Naive thymus-derived CD8-positive, alpha-beta T cell (primary cell): ENCODE measurements at places on chromosomes 12 and 14.
A peak's percentile ranks its signal among the peaks of the same experiment; 100 is the strongest.

- no peak for DNase-seq
These were observed 8.4 kb upstream of the GLIPR1 start for GRCh38 chr12:75471902-75472890.

DNA sequence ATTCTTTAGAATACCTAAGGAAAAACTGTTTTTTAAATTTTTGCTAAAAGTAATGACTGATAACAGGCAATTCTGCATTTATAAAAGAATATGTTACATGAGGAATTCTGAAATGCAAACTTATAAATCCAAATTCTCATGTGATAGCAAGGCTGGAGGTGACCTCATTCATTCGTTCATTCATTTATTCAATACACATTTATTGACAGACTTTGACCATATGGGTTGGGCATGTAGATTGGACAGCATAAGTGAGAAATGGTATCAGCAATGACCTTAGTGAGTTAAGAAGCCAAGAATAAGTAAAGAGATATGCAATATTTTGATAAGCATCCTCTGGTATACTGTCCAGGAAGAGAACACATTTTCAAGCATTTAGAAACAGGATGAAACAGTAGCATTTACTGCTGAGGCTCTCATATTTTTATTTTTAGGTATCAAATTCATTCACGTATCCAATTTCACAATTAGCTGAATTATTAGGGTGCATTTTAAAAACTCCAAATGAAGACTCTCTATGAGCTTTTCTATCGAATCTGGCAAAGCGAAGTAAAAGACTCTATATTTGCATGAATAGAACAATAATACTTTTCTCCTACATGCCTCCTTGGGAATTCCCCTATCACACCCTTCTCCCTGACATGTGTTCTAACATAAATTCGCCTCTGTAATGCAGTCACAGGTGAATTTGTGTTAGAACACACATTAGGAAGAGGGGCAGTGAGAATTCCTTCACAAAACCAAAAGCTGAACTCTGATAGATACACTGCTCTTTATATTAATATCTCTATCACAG is 49.9 kb downstream of the PEBP1 start:
- no peak for DNase-seq

DNA sequence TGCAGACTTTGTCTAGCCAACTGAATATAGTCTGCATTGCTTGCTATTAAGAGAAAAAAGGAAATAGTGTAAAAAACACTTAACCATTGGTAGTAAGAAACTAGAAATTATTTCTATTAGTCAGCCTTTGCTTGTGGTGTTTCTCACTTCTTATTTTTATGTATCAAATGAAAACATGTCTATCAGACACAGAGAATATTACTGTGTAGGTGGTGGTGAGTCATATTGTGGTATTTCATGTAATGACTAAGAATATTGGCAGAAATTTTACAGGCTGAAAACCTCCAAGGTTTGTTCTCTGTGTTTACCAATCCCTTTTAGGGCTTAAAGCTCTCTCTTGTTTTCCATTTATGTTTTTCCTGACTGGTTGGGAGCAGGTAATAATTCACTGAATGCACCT is 87.2 kb downstream of the DAAM1 start:
- no peak for DNase-seq

DNA sequence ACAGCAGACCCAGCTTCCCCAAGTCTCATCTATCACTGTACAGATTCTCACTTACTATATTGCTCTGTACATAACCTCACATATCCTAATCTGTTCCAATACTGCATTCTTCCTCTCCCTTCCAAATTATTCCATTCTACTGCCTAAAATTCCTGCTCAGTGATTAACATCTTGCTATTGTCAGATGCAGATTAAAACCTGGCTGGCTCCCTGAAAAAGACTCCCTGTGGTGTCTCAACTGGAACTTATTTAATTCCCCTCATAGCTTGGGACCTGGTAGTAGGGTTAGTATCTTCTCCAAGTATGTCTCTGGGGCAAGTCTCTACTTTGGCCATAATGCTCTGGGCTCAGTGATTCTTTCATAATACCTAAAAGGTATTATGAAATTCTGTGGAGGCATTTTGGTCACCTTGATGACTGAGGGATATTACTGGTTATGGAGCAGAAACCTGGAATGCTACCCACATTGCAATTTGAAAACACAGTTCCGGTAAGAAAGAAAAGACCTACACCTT is 55.8 kb downstream of the PAWR start:
- no peak for DNase-seq

DNA sequence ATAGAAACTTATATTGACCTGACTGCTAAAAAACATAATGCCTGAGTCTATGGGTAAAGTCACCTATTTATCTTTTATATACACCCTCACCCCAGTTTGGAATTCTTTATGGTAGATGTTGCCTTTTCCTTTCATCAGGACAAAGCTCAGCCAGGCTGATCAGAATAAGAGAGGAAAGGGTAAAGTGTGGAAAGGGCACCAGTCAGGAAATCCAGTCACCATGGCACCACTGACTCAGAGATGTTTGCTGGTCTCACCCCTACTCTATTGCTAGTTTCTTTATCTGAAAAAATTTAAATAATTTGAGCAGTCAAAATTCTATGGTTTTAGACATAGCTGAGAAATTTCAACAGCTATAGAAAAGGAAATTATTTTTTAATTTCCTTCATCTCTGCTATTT is 49.2 kb upstream of the SSTR1 start:
- DNase-seq, result no peak

GRCh38 chr14:70666361-70666686 is 24.6 kb downstream of the TTC9 start:
- DNase-seq, result no peak

- no peak for DNase-seq
These were observed 107.3 kb upstream of the MDM1 start for GRCh38 chr12:68439368-68440045.

- DNase-seq, result no peak
These were observed 1.2 kb downstream of the ITGA5 start for GRCh38 chr12:54417712-54418440.

GRCh38 chr14:85701763-85702162 is 171.8 kb downstream of the FLRT2 start:
- DNase-seq, result no peak

- DNase-seq, result no peak
These were observed 132.4 kb upstream of the NEDD1 start for GRCh38 chr12:96774496-96775256.

- peak; percentile 31 for DNase-seq
These were observed 4.3 kb downstream of the IRF2BPL start for GRCh38 chr14:77024171-77024691.

DNA sequence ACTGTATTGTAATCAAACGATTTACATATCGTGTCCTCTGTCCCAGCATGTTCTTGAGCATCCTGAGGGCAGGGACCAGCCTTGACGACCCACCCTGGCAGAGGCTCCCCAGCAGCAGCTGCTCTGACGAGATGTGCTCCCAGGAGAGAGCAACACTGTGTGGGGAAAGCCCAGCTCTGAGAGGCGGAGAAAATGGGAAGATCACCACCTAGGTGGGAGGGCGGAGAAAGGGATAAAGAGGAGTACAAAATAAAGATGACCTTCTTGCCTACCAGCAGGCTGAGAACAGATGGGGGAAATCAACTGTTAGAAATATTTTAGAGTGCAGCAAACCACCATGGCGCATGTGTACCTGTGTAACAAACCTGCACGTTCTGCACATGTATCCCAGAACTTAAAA is 71.5 kb upstream of the CAPRIN2 start:
- DNase-seq, result no peak

DNA sequence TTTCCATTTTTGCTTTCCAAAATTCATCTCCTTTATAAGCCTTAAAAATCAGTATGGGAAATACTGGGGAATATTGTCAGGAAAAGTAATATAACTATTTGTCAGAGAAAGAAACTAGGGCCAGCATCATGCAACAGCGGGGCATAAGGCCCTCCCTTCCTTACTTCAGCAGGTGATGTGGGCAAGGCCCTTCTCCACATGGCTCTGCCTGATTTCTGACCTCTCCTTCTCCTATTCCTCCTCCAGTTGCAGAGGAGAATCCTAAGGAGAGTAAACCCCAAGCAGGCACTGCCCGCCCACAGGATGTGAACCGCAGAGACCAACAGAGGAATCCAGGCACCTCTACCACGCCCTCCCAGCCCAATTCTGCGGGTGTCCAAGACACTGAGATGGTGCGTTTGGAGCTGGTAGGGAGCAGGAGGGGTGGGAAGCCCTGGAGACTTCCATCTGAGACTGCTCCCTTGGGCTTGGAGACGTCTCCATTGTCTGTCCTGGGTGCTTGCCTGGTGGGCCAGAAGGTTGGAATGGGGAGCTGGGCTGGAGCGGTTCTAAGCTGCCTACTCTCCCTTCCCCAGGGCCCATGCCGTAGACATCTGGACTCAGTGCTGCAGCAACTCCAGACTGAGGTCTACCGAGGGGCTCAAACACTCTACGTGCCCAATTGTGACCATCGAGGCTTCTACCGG is 2.7 kb upstream of the SOAT2 start:
- DNase-seq, result no peak

- no peak for DNase-seq
These were observed 69.8 kb upstream of the IFNG-AS1 start for GRCh38 chr12:67919406-67919805.

GRCh38 chr12:114916541-114916940 is 232.6 kb upstream of the TBX3 start:
- DNase-seq, result no peak

DNA sequence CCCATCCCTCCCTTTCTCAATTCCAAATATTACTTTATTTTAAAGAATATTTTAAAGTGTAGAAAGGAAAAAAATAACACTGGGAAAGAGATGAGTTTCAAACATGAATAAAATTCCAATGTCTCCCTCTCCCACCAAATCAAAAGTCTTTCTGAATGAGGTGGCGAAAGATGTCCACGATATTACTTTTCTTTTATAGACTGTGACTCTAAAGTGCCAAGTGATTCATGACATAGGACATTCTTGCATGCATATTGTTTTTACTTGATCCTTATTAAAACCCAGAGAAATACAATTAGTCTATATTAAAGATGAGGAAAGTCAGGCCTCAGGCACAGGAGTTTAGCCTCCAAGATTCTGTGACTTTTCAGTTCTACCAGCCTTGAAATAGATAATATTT is 16.0 kb upstream of the LUM start:
- DNase-seq, result no peak

- no peak for DNase-seq
These were observed 9.4 kb downstream of the WASHC4 start for GRCh38 chr12:105116969-105117368.

- no peak for DNase-seq
These were observed 80.9 kb downstream of the DENND5B start for GRCh38 chr12:31510034-31510433.

DNA sequence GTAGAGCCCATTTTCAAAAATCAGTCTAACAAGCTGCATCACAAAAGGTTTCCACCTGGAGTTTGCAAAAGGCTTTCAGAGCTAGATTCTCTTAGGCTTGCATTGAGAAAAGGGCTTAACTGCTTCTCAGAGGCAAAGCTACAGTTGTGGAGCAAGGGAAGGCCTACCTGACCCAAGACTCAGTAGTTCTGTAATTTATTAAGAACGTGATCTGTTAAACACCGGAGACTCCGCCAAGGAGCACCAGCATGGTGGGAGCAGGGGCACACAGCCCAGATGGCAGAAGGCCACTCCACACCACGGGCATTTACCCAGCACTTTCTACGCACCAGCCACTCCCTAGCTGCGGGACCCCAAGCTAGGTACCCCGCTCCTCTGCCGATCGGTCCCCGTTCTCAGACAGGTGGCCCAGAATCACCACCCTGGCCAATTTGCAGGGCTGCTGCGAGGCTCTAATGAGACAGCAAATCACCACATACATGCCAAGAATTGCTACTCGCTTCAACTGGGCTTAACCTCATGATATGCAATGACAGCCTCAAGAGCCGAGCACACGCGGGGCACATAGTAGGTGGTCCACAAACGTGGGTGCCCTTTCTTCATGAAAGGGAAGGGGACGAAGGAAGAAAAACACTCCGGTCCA is 1.5 kb downstream of the ITPK1 start:
- DNase-seq, result no peak

- peak; percentile 76 for DNase-seq
These were observed 17.8 kb upstream of the HDAC7 start for GRCh38 chr12:47837190-47838171.

DNA sequence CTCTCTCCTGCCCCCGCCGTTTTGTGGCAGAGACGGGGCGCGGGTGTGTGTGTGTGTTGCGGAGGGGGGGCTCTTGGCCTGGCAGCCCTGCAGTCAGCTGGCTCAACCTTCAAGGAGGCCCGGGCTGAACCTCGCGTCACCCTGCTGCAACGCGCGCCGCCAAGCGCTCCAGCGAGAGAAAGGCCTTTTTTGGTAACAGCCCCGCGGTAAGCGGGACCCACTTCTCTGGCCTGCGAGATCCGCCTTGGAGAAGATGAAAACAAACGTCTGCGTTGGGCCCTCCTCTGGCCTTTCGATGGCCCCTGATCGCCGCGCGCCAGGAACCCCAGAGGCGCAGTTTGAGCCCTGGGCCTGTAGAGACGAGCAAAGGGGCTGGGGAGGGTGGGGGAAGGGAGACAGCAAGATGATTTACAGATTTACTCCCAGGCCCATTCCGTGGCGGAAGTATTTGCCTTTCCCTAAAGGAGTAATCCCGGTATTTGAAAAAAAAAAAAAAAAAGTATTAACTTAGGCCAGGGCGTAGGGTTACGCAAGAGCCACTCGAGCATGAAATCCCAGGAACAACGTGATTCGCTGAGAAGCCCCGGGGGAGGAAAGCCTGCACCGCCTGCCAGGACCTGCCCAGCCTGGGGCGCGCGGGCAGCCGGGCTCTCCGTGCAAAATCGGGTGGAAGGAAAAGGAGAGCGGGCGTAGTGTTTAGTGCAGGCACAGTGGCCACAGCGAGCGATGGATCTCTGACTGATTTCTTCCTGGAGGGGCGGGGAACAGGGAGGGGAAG is 4.5 kb upstream of the IRF2BPL start:
- DNase-seq, result peak; percentile 69

DNA sequence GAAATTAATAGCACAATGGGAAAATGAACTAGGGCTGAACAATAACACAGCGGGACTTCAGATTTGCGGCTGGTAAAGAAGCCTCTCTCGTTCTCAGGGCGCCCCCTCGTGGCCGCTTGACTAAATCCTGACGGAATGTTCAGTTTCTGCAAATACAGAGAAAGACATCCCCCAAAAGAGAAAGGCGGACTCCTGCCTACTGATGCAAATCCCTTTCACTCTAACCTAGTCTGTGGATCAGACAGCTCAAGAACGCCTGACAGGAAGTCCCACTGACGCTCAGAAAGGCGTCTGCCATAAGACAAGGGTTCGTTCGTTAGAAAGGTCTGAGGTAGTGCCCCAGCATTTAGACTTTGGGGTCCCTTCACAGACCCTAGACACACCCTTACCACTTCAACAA is 2.5 kb downstream of the NUAK1 start:
- peak; percentile 61 for DNase-seq

DNA sequence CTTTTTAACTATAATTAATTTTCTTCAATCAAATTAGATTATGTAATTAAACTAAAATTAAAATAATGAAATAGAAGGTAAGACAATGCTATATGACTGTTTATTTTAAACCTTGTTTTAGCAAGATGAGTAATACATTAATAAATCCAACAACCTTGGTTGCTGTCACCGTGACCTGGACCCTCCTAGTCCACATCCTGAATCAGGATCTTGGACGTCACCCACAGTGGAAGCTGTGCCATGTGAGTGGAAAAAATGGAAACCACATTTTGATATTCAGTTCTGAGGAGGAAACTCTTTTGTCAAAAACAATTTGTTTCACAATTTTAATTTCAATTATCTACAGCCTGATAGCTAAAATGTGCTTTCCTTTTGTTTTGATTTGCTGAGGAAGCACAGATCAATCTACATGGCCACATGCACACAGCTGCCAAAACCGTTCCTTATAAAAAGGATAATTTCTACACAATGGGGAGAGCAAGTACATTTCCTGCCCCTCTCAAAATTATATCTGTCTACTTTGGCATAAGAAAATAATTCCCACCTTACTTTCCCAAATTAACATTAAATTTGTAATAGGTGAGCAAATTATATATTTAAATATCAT is 255.5 kb downstream of the RASSF9 start:
- DNase-seq, result no peak
